ENCODE measurements at places on chromosomes 4 and X.

- no peak for DNase-seq
Observed at GRCh38 chrX:63708801-63709200, 76.2 kb downstream of the ARHGEF9 start.

DNA sequence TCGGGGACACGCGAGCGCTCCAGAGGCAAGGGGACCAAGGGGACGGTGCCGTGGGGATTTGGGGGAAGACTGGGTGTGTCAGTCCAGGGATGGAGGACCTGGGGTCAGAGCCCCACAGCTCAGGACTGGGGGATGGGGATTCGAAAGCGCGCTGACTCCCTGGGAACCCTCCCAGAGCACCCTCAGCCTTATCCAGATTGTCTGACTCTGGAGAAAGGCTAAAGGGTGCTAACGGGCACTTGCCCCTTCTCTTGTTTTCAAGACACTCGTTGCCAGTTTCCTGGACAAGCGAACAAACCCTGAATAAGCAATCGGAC, 1.1 kb downstream of the DOCK11 start:
- no peak for DNase-seq

- no peak for DNase-seq
Observed at GRCh38 chrX:375181-376036, 11.3 kb downstream of the PPP2R3B start.

- no peak for DNase-seq
Observed at GRCh38 chrX:1167466-1167865, 45.0 kb downstream of the CRLF2 start.

DNA sequence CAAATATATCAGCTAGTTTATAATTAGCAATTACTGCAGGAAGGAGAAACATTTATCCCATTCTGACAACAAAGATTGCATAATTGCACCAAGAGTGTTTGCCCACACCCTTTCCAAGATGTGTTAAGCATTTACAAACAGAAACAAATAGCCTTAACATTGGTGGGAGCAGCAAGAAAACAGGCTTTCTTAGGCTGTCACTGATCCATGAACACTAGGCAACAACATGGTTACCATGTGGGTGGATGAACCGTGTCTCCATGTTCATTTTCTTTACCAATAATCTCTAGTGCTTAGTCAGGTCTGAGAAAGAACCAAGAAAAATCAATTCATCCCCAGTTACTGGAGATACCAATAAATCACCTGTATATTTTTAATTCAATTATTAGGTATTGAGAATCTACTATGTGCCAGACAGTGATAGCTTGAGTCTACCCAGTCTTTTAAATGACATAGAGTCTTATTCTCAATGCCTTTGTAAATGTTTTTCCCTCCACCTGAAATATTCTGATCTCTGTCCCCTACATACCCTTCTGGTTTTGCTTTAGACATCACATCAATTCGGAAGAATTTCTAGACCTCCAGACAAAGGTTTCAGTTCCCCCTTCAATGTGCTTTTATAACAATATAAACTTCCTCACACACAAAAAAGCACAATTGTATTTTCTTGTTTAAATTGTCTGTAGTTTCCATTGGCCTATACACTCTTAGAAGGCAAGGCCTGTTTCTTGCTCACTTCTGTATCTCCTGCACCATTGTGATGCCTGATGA, 286.6 kb downstream of the PPP1R2C start:
- no peak for DNase-seq

- DNase-seq, result no peak
Observed at GRCh38 chrX:56026815-56027214, 205.3 kb upstream of the KLF8 start.

DNA sequence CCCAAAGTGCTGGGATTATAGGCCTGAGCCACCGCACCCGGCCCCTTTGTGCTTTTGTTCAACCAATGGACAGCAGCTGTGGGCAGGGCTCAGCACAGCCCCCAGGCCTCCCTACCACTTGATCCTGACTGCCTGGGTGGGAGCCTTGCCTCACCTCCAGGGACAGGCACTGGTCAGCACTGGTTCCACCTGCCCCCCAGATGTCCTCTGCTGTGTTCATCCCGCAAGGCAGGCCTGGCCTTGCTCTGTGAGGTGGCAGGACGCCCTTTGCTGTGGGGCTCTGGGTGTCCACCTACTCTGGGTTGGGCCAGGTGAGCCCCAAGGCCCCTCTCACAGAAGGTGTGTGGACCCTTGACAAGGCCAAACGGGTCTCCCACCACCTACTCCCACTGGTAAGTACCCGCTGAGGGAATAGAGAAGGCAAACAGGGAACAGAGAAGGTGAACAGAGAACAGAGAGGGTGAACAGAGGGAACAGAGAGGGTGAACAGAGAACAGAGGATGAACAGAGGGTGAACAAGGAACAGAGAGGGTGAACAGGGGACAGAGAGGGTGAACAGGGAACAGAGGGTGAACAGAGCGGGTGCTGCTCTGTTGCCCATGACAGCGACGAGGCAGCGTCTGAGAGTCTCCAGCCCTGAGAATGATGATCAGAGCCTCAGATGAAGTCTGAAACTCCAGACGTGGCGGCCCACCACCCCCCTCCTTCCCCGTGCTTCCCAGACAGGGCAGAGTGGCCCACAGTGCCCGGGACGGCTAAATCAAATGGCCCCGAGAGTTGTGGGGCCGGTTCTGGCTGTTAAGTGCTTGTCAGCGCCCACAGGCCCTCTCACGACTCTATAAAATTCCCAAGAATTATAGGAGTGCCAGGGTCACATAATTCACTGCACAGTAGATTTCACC, 55.0 kb upstream of the NKX1-1 start:
- no peak for DNase-seq

- DNase-seq, result no peak
Observed at GRCh38 chr4:105305019-105305836, 158.6 kb downstream of the TET2 start.

- DNase-seq, result no peak
Observed at GRCh38 chrX:47178337-47178736, 15.3 kb upstream of the UBA1 start.

GRCh38 chr4:132982151-132982550, 166.9 kb upstream of the PCDH10 start:
- DNase-seq, result no peak

GRCh38 chrX:120235284-120235683, 15.3 kb upstream of the ZBTB33 start:
- no peak for DNase-seq

DNA sequence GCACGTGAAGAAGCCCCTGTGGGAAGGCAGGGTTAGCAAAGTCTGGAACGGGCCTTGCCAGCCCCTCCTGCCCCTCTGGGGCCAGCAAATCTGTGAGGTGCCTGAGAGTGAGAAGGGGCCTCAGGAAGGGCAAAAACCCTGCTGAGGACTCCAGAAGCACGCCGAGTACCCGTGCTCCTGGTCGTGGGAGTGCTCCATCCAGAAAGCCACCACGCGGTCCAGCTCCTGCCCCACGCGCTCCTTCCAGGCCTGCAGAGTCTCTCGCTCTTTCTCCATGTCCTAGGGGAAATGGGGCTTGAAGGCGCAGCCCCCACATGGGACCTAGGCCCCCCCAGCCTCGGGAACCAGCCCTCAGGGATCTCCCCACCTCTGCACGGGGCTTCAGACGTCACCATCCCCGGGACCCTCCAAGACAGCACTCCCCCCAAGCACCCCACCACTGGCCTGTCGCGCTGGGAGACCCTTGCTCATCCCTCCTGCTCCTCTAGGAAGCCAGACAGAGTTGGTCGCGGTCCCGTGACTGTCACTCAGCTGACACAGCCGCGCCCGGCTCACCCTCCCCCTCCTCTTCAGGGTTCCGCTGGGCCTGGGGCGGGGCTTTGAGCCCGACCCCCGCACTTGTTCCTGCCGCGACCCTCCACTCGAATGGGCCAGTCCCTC, at the start of gene RENBP:
Gene RENBP (minus strand): TSS at position 504 of the 660 bp plus-strand sequence. CDS start 33 bp downstream, at position 471.
- DNase-seq, result no peak

- DNase-seq, result no peak
Observed at GRCh38 chr4:1124818-1125217, 11.5 kb upstream of the RNF212 start.

GRCh38 chr4:185730849-185731608, 81.0 kb downstream of the SORBS2 start:
- no peak for DNase-seq

GRCh38 chrX:13142891-13143290, 98.5 kb upstream of the FAM9C start:
- no peak for DNase-seq

DNA sequence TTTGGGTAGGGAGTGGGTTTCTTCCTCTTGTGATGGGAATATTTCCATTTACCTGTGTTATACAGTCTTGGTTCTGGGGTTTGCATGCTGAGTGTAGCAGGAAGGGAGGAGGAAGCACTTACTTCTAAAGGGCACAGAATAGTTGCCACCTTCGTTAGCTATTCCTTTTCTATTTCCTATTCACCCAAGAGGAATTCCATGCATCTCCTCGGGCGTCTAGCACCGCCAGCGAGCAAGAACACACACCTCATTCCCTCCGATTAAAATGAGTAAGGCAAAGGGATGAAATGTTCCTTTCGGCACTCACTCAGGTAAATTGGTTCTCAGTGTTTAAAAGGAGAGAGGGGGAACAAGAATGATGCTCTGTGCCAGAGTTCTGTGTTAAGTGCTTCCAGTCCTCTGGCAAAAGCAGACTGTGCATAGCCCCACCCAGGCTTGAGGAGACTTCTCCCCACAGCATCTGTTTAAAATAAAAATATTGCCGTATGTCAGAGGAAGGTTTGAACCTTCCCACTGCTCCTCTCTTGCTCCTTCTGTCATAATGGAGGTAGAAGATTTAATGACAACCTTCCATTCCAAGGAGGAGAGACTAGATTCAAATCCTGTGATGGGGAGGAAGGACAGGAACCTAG, 351.4 kb downstream of the PTTG2 start:
- DNase-seq, result no peak

DNA sequence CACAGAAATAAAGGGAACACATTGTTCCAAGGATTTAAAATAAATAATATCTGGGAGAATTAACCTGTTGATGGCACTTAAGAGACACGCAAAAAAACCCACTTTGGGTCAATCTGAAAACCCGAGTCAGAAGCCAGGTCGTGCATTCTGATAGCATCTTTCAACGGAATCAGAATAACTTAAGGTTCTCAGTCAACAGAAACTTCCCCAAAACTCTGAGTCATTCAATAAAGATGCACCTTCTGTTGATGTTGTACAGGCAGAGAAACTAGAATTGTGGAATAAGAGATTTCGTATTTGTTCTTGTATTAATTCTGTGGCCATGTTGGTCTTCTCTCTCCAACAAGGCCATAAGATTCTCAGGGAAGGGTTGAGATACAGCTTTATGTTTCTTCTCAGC, 78.2 kb downstream of the MAOB start:
- no peak for DNase-seq

DNA sequence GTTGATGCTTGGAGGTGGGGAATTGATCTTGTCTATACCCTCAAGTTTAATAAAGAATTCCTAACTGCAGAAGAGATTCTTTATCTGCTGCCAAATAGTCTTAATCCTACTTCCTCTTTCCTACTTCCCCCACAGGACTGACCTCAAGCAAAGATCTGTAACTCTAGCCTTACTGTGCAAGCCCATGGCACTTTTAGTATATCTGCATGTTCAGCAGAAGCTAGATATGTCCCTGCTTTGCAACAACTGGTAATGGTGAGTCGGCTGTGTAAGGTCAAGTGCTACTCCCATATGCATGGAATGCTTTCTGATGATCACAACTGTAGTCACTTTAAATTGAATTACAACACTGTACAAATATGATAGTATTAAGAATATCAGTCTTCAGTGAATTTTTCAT, 26.3 kb upstream of the PDS5A start:
- DNase-seq, result no peak

DNA sequence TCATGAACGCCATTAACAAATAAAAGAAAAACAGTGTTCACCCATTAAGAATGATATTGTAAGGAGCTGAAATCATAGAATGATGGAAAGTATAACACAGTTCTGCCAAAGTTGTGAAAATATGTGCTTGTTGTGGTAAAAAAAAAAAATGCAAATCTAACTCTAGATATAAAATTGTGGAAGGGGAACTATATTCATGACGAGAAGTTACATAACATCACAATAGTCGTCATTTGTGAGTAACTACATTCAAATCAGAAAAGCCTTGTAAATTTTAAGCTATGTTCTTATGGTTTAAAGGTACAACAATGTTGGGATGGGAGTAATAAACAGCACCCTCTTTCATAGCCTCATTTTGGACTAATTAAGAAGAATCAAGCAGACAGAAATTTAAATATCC, 57.6 kb upstream of the PRDM8 start:
- no peak for DNase-seq

- DNase-seq, result no peak
Observed at GRCh38 chr4:123471655-123472369, 75.2 kb downstream of the SPRY1 start.

GRCh38 chr4:139243448-139244365, 36.3 kb downstream of the MGARP start:
- DNase-seq, result no peak

All from stimulated activated CD4-positive, alpha-beta T cell treated with anti-CD3 and anti-CD28 coated beads, Interleukin-15, amount 100 ng/mL, for 1 hour (primary cell).